T-helper 1 cell (primary cell): ENCODE measurements at places on chromosomes 2 and 18.

DNA sequence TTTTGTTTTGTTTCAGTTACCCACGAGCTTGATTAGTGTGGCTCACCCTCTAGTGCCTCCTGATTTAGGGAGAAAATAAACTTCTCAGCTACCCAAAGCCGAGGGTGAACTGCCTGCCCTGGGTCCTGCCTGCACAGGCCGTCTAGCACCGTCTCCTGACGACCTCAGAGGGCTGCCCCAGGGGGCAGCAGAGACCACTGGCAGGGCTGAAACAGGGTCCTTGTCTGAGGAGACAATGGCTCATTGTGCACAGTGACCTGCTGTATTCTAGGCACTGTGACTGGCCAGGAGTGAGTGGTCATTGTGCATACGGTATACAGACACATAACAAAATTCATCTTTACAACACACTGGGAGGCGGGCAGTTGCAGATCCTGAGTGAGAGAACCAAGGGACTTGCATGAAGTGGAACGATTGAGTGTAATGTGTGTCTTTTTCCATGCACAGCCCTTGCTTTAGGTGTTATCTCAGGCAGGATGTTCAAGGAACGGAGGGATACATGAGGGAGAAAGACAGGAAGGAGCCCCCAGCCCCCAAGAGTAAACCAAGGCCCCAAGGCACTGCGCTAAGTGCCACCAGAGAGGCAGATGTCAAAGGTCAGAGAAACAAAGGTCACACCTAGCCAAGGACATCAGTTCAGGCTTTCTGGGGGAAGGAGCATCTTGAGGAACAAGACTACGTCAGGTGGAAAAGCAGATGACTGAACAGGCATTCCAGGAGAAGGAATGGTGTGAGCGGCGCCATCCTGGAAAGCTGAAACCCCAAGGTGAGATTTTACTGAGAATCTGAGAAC is 421.3 kb downstream of the LPIN1 start:
- no peak for DNase-seq

- DNase-seq: no peak
Measured at GRCh38 chr18:9810994-9811705, 74.6 kb upstream of the TXNDC2 start.

GRCh38 chr2:191266201-191266600 is 21.0 kb downstream of the MYO1B start:
- DNase-seq: no peak

GRCh38 chr2:235950473-235950809 is 217.7 kb downstream of the GBX2 start:
- no peak for DNase-seq

DNA sequence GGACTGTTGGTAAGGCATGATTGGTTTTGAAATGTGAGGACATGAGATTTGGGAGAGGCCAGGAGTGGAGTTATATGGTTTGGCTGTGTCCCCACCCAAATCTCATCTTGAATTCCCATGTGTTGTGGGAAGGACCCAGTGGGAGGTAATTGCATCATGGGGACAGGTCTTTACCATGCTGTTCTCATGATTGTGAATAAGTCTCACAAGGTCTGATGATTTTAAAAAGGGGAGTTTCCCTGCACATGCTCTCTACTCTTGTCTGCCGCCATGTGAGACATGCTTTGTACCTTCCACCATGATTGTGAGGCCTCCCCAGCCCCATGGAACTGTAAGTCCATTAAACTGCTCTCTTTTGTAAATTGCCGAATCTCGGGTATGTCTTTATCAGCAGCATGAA is 5.4 kb downstream of the CMPK2 start:
- no peak for DNase-seq

GRCh38 chr2:241138471-241138870 is 10.8 kb downstream of the PASK start:
- DNase-seq: no peak

DNA sequence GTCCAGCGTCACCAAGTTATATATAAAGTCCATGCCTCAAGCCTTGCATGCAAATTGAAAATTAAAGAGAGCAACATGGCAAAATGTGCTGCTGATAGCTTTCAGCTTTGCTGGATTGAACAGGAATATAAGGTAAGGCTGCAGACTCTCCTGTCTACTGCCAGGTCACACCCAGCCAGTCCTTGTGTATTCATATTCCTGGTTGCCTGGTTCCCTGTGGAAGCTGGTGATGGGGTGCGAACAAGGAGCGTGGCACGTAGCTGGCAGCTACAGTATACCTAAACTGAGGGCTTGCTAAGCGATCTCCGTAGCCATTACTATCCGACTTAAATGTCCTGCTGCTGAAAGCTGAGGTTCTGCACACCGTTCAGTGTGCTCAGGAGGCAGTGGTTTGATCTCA is 50.1 kb upstream of the NOSTRIN start:
- DNase-seq: no peak

- no peak for DNase-seq
Measured at GRCh38 chr2:77005522-77005921, 516.7 kb downstream of the LRRTM4 start.

- no peak for DNase-seq
Measured at GRCh38 chr2:210681491-210681890, 125.1 kb downstream of the CPS1 start.

DNA sequence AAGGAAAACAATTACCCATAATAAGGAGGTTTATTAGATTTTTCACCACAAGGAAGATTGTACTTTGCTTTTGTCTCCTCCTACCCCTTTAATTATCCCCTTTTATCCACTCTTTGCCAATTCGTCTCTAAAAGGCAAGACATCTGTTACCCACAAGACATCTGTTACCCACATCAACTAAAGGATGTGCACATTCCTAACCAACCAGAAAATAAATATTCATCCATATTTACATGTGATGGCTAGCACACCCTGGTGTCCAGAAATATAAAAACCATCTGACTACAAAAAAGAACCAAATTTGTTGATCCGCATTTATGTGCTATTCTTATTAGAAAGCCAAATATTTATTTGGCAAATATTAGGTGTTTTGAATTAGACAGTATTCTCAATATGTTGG is 35.7 kb downstream of the ACVR1C start:
- no peak for DNase-seq

- DNase-seq: no peak
Measured at GRCh38 chr2:181114021-181114420, 133.6 kb downstream of the UBE2E3 start.

GRCh38 chr2:191115804-191116203 is 35.0 kb downstream of the STAT4 start:
- DNase-seq: no peak

DNA sequence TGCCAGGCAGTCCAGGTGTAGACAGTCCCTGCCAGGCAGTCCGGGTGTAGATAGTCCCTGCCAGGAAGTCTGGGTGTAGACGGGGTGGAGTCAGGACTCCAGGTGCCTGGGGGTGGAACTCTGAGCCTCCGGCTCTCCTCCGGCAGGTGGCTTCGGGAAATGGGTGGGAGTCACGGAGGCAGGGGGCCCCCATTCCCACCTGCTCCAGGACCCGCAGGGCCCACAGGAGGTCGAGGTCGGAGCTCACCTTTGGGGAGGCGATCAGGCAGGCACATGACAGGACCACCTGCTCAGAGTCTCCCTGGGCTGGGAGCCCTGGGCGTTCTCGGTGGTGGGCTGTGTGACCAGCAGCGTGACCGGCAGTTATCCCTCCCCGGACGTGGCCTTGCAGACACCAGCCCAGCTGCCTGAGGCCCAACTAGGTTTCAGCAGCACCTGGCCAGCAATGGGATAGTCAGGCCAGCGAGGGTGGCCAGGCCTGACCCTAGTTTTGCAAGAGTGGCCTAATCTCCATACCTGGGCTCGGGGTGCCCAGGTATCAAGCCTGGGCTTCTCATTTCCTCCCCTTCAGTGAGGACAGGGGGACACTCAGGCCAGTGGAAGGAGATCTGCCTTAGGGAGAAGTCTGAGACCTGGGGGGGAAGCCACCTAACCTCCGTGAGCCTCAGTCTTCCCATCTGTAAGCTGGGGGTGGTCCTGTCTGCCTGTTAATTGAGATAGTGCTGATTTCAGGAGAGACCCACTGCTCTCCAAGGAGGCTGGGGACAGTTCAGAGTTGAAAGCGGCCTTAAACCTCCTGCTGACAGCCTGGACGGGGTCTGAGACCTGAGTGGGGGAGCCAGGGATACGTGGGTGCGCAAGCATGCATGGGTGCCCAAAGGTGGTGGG is 13.2 kb downstream of the GPC1 start:
- DNase-seq: no peak

DNA sequence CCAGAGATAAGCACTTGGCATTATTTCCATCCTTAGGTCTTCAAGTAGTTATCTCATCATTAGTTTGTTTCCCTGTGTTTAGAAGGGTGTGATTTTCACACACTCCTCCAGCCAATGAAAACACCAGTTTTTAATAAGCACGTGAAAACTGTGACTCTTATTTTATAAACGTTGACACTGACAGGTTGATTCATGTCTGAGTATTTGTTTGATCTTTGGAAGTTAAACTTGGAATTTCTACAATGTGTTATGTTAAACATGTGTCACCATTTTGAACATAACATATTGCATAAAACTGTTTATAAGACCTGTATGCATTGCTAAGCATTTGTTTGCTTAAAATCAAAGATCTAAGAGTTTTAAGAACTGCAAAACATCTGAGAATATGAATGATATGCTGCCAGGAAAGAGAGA is 27.6 kb downstream of the SLC40A1 start:
- DNase-seq: no peak

DNA sequence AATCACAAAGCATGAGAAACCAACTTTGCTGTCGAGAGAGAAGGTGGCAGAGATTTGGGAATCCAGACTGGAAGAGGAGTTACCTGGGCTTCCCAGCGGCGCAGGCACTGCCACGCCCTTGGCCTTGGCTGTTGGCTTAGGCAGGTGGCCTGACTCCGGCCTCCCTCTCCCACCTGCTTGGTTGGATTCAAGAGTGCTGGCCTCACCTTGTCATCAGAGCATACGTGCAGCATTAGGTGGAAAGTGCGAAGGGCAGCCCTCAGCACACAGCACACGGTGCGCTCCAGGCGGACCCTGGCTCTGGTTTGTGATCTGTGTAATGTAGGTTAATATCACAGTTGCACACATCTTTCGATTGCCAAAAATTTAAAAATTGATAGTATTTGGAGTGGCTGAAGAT is 19.2 kb upstream of the ASB1 start:
- no peak for DNase-seq

GRCh38 chr18:57687970-57688369 is 66.3 kb upstream of the NARS1 start:
- no peak for DNase-seq

DNA sequence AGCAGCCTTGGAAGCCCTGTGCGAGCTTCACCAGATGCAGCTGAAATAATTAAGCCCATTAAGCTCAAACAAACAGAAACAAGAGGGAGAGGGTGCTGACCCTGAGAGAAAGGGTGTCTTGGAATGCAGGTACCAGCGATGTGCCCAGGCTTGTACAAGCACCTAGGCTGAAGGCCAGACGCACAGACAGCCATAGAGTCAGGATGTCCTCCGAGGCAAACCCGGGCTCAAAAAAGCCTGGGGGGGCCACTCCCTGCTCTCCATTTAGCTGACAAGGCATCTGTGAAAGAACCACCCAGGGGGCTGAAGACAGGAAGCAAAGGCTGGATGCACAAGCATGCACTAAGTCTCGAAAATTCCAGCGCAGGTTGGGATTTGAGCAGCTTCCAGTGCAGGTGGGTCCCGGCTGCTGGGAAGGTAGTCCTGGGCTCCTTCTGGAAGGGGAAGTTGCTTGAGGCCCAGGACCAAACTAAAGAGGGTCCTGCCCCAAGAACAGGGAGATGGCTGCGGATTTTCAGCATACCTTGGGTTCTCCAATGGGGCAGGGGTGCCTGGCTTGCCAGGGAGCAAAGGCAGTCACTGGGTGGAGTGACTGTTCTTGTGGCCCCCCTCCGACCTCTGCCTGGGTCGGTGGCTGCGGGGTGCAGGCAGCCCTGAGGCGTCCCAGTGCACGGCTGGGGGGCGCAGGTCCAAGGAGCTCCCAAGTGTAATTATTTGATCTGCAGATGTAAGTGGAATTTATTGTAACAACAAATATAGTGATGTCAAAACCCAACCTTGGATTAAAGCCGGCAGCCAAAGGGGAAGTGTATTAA is 5.9 kb downstream of the GBX2 start:
- no peak for DNase-seq

GRCh38 chr2:189580241-189580651 is 340 bp downstream of the SLC40A1 start:
- no peak for DNase-seq

DNA sequence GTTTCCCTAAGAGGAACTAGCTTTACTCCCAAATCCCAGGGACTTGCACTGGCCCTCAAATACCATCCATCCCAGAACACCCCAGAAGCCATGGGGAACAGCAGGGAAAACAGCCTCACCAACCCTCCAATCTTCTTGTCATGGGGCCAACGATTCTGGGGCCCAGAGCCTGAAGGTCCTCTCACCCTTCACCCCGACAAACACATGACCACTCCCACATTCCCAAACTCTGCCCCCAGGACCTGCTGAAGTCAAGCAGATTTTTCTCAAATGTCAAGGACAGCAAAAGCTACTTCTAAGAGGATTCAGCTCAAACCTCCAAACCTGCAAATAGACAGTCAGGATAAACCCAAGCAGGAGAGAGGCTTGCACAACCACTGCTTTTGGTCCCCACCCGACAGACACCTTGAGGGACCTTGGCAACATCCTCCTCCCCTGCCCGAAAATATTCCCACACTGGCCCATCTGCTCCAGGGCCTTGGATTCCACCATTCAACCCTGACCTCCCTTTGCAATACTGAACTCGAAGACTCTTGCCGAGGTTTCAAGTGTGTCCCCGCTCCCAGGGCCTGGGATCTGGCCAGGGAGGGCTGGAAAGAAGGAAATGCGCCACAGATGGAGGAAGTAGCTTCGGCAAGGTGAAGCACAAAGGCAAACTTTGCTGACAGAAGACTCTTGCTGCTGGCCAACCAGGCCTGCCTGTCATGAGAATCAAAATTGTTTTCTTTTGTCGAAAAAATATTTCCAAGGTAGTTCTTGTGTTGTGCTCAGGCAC is 143.3 kb downstream of the ZFP36L2 start:
- no peak for DNase-seq

DNA sequence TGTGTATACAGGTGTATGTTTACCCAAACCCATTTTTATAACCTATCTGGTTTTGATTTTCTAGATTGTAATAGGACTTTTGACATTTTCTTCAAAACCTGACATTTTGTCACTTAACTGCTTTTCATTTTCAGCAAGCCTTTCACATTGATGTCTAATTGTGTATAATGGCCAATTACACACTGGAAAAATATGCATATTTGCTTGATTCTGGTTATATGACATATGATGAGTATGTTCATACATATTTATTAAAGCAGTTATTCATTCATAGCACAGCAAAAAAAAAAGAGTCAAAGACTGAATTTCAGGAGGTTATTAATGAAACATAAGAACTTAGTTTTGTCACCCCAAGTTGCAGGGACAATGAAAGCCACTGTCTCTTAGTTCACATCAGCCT is 307.7 kb upstream of the TNP1 start:
- no peak for DNase-seq
